Stimulated activated CD4-positive, alpha-beta T cell treated with anti-CD3 and anti-CD28 coated beads, Interleukin-4, amount 100 ng/mL, for 24 hours (primary cell): ENCODE measurements at places on chromosomes 3 and 15.

GRCh38 chr15:67777773-67778172, 47.5 kb upstream of the SKOR1 start:
- DNase-seq = no peak

GRCh38 chr3:9903238-9903624, 583 bp downstream of the IL17RE start:
- no peak for DNase-seq

DNA sequence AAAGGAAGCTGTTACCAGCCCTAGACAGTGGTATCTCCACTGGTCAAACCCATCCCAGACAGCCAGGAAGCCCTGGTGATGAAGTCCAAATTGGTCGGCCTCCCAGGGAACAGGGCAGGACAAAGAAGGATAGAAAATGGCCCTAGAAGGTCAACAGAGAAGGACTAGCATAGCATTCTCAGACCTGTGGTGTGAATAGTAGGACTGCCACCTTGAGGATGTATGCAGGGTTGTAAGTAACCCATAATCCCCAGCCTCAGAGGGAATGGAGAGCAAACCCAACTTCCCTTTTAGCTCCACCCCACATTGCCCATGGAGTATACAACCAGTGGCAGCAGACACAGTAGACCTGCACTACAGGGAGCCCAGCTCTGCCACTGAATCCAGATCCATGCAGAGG, 68.6 kb upstream of the EIF1B start:
- DNase-seq = no peak

DNA sequence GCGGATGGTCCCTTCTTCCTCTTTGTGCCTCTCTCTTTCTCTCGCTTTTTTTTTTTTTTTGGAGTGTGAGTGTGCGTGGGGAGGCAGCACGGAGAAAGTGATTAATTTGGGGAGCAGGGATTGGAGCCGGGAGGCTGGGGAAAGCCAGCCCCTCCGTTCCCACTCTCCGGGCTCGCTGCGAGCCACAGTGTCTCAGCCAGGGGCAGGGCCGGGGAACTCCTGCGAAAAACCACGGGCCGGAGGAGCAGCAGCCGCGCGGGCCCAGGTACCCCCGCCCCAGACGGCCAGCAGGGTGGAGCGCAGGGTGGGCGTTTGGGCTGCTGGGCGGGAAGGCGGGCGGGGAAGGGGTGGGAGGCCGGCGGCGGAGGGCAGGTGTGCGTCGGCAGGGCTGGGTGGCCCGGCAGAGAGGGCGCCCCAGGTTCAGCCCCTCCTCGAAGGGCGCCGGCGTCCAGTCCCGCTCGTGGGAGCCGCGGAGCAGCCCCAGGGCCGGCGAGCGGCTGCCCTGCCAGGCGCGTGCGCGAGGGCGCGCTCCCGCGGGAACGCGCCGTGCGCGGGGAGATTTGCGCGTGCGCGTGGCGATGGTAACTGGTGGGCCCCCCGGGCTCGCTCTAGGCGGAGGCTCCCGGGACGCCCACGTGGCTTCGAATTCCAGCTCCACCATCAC, 1.4 kb downstream of the CHL1 start:
- DNase-seq = no peak

GRCh38 chr3:51681453-51681852, 10.4 kb downstream of the TEX264 start:
- peak; percentile 32 for DNase-seq

GRCh38 chr3:138384531-138384930, 36.2 kb downstream of the MRAS start:
- DNase-seq = no peak

DNA sequence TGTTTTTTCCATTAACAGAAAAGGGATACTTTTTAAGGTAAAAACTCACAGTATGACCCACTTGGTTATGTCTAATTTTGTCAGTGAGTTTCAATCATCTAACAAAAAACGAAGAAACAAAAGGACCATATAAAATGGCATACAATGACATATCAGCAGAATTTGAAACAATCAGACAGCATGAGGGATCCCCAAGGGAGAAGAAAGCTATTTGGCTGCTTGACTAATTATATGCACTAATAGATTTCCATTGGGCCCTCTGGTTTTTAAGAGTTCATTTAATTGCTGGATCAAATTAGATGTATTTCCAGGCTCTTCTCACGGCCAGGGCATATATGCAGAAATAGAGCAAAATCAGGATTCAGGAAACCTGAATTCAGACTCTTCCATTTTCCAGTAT, 376.4 kb upstream of the GBE1 start:
- no peak for DNase-seq

- no peak for DNase-seq
Observed at GRCh38 chr15:33742306-33742705, 226.0 kb upstream of the CHRM5 start.

DNA sequence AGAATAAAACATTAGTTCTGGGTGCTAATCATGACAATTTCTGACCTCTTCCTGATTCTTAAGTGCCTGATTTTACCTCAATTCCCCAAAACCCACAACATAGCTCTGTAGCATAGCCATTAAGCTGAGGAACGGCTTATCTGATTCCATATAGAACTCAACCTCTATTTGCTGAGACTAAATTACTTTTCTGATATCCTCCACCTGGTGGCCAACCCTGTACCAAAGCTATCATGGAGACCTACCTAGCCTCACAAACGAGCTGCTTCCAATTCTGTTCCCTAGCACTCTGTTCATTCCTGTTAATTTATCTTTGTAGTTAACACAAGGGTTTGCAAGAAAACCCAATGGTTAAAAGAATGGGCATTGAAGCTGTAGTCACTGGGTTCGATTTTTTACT, 245.2 kb downstream of the PLOD2 start:
- no peak for DNase-seq

GRCh38 chr15:42491539-42492225, 741 bp upstream of the ZNF106 start:
- DNase-seq = no peak

- no peak for DNase-seq
Observed at GRCh38 chr3:19348500-19348899, 200.2 kb downstream of the KCNH8 start.

- DNase-seq = no peak
Observed at GRCh38 chr3:99969136-99969535, 145.2 kb downstream of the FILIP1L start.

- no peak for DNase-seq
Observed at GRCh38 chr3:58508437-58508836, 16.5 kb downstream of the KCTD6 start.

- DNase-seq = no peak
Observed at GRCh38 chr3:24151594-24151993, 206.5 kb downstream of the NR1D2 start.

GRCh38 chr3:133956353-133956752, 60.7 kb upstream of the RAB6B start:
- DNase-seq = no peak

DNA sequence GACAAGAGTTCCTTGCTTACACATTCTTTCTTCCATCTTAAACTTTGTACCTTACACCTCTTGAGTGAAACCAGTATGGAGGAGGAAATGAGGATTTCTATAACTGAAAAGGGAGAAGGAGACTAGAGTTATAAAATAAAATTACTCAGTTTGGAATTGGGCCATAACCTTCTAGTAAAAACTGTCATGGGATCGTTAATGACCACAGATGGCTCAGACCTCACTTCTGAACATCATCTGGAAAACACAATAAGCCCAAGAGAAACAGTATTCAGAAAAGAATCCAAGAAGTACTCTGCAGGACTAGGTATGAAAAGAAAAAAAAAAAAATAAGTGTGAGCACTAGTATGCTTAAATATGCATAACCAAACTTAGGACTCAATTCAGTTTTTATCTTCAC, 12.1 kb downstream of the GAP43 start:
- DNase-seq = no peak

DNA sequence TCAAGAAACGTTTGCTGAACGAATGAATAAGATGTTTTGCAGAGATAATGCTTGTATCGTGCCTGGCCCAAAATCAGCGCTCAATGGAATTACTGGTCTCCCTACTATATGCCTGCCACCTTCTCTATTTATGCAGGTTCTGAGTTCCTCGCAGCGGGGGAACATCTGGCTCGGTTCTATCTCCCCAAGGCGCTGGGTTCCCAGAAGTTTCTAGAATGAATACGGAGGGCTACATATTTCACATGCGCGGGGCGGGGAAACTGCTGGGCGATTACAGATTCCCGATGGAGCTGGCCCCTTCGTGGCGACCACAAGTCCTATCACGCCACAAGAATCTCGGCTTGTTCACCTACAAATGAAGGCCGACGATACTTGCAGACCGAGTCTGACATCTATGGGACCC, 411 bp upstream of the EIF2B5 start:
- no peak for DNase-seq

- DNase-seq = peak; percentile 56
Observed at GRCh38 chr3:171772427-171773056, 37.7 kb downstream of the PLD1 start.

- DNase-seq = no peak
Observed at GRCh38 chr3:50364573-50365079, 5.3 kb upstream of the TMEM115 start.

GRCh38 chr15:66864871-66865281, 162.8 kb downstream of the SMAD6 start:
- DNase-seq = no peak

- DNase-seq = no peak
Observed at GRCh38 chr15:80611543-80612080, 83.5 kb upstream of the ABHD17C start.

- DNase-seq = no peak
Observed at GRCh38 chr15:66388576-66388975, 1.9 kb downstream of the MAP2K1 start.

- DNase-seq = no peak
Observed at GRCh38 chr15:39781967-39782302, 706 bp downstream of the FSIP1 start.

DNA sequence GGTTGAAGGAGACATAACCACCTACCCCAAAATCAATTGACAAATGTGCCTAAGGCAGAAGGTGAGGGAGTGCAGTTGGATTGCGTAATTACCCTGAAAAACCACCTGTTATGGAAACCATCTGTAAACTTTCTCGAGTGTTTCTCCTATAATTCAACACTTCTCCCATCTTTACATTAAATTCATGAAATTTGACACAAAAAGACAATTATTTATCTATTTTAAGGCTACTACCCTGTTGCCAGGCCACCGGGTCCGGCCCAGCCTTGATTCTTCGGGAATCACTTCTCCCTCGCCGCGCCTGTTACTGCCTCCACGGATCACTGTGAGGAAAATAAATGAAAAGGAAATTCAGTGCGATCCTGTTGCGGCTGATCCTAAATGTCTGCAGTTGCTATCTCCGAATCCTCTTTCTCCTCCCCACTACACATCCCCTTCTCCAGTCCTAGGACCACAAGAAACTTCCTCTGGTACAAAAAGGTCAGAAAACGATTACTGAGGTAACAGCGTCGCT, 646 bp downstream of the IQCB1 start:
- no peak for DNase-seq

DNA sequence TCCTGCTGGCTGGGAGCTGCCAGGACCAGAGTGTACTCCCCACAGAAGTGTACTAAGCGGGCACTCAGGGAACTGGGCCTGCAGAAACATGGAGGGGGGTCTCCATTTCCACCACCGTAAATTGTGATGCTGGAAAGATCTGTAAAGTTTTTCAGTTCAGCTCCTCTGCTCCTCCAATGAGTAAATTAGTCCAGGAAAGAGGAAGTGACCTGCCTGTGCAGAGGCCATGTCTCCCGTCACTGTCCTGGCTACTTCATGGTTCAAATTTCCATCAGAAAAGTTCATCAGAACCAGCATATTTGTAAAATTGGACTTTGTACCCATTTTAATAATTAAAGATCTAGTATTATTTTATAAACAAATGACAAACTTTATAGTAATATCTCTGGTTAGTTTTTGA, 226.7 kb upstream of the THBS1 start:
- no peak for DNase-seq

- DNase-seq = no peak
Observed at GRCh38 chr15:96500508-96500907, 170.0 kb downstream of the NR2F2 start.

DNA sequence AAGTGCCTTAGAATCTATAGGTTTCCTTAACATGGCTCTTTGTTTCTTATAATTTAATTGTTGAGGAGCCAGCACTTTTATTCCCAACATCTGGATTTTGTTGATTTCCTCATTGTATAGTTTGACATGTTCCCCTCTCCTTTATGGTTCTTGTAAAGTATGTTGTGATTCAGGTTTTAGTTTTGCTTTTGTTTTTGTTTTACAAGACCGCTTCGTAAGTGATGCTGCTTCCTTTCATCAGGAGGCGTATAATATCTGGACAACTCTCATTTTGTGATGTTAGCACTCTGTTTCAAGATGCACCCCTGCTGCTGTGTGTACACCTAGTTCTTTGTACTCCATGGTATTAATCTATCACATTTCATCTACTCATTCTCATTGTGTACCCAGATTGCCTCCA, 48.7 kb downstream of the SLC49A4 start:
- DNase-seq = no peak

DNA sequence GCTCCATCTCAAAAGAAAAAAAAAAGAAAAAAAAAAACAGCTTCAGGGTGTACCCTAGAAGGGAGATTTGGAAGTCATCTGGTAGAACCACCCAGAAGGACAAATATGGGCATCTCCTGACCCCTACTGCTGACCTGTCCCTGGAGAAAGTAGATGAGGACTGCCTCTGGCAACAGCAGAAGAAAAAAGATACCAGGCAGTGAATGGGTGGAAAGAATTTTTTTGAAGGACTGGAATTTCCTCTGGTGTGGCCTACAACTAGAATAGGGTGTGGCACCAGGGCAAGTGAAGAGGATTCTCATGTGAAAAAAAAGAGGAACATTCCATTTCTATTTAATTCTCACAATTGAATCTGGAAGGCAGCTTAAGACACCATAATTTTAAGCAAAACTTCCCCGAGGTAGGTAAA, 3.1 kb downstream of the ANXA2 start:
- DNase-seq = no peak

DNA sequence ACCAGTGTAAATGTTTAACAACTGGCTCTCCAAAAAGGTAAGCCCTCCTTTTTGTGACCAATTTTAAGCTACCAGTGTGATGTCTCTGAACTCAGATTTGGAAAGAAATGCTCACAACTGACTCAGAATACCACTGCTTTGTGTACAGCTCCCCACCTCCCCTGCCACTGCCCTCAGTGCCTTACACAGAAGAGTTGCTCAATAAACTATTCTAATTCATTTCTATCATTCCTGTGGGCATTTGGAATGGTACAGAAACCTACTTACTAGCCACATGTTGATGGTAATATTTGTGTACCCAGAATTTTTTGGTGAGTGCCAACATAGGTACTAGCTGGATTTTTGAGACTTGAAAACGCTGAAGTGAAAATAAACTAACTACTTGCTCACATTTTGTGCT, 16.0 kb downstream of the LRRN1 start:
- DNase-seq = no peak

DNA sequence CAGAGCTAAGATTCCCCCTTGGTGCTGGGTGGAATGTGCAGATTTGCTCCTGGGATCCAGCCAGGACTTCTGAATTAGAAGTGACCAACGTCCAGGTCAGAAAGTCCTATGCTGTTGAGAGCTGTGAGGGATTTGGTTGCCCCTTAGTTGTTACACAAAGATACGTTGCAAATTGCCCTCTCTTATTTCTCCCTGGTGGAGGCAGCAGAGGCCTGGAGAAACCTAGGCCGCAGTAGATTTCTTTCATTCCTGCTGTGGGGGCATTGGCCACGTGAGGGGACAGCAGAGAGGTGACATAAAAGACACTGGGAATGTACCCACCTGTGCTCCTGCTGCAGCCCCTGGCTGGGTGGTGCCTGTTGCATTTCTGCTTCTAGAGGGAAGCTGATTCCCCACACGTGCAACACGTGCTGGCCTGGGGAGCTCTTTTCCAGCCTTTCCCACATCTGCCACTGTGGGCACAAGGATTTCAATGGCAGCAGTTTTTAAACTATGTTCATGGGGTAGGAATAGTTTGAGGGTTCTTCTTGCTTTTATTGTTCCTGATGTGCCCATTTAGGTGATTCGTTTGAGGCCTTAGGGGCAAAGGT, 65.7 kb downstream of the SYNM start:
- DNase-seq = no peak
